CD4-positive, alpha-beta T cell treated with Interleukin-1 beta for 1 hour (primary cell): ENCODE measurements at places on chromosomes 5 and 9.
A peak's percentile ranks its signal among the peaks of the same experiment; 100 is the strongest.

GRCh38 chr5:125375143-125375542, 628.7 kb upstream of the ZNF608 start:
- DNase-seq = no peak

DNA sequence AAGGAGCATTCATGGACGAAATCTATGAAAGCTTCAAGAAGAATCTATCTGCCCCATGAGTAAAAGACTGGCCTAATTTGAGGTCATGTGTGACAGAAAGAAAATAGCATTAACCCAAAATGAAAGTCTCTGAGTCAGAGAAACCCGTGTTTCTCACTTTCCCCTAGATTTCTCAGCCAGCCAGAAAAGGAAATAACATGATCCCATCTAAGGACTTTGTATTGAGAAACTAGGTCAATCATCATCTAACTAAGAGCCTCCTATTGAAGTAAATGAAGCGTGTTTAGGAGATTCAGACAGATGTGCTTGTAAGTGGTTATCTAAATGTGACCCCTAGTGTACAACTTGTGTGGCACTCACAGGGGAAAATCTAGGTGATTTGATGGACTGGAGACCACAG, 77.3 kb upstream of the ZNF366 start:
- no peak for DNase-seq

GRCh38 chr5:145163876-145164275, 671.3 kb downstream of the PRELID2 start:
- no peak for DNase-seq

DNA sequence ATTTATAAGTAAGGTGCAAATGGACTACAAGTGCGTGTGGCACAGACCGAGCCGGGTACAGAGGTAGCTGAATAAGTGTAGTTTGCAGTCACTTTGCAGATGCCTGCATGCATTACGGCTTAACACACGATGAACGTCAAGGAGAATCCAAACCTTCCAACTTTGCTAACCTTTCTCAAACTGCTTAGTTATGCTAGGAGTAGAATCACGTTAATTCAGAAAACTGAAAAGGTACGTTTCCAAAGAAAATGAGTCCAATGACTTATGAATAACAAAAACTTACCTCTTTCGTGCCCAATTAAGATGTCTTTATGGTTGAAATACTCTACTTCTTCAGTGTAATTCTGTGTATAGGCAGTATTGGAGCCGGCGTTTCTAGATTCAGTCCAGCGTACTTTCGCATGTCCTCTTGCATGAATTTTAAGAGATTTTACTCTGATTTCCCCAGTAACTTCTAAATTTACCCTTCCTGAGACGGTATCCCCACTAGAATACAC, 539 bp downstream of the ARRDC3 start:
- peak; percentile 53 for DNase-seq

- DNase-seq = no peak
These were observed 162.4 kb upstream of the TUT7 start for GRCh38 chr9:86516564-86516963.

DNA sequence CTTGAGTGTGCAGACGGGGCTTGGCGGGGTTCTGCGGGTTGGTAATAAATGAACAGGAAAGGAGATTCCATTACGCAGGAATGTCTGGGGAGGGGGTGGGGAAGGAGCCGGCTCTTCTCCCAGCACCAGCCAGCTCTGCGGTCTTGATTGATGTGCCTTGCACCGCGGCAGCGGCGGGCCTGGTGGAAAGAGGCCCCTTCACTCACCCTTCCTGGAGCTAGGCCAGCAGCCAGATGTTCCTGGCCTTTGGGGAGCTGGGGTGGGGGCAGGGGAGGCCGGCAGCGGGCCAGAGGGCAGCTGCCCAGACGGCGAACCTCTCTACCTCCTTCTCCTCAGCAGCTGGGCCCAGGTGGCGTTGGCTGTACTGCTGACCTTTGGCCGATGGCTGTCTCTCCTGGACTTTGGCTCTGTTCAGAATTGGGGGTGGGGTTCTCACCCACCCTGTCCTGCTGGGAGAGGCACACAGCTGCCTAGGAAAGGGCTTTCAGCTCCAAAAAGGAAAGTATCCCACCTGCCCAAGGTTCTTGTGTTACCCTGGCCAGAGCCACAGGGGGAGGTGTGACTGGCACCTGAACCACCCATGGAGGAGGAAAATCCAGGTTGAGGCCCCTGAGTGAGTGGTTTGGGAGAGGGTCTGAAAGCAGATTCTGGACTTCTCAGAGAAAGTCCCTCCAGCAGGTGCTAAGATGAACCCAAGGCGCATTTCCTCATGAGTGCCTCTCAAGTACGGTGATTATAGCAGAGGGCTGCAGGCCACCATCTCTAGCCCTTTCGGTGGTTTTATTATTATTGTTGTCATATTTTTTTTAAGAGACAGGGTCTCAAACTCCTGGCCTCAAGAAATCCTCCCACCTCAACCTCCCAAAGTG, 58.0 kb upstream of the SYNPO start:
- DNase-seq = no peak

GRCh38 chr9:128104171-128104618, 23.3 kb downstream of the PTGES2 start:
- DNase-seq = no peak

- DNase-seq = no peak
These were observed 134.7 kb upstream of the SV2C start for GRCh38 chr5:75948438-75948837.

DNA sequence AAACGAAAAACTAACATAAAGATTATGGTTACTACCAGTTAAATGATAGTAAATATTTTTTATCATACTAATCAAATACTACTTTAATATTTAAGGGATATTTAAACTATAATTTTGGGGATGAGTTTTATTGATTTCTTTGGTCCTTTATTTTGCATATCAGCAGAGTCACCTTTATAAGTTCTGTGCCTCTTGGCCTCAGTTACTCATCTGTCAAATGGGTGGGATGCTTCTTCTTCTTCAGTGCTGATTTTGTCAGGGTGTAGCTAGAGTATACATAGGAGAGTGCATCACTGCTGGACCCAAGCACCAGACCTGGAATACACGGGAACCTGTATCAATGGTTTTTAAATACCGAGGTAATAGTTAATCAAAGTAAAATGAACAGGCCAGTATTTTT, 5.6 kb downstream of the ENTREP1 start:
- DNase-seq = no peak

DNA sequence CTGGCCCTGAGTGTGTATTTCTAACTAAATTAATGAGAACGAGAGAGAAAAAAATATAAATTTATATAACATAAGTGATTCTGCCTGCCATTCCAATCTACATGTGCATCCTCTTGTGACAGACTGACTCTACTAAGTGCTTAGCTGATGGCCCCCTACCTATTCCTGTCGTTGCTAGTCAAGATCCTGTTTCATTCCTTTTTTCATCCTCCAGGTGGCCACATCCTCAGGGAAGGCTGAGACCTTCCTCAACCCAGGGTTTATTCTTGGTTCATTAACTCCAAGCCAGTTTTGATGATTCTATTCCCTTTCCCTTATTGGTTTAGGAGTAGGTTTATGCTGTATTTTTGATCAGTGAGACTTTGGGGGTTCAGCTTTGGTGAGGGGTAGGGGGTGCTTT, 201.3 kb downstream of the C9orf152 start:
- no peak for DNase-seq

DNA sequence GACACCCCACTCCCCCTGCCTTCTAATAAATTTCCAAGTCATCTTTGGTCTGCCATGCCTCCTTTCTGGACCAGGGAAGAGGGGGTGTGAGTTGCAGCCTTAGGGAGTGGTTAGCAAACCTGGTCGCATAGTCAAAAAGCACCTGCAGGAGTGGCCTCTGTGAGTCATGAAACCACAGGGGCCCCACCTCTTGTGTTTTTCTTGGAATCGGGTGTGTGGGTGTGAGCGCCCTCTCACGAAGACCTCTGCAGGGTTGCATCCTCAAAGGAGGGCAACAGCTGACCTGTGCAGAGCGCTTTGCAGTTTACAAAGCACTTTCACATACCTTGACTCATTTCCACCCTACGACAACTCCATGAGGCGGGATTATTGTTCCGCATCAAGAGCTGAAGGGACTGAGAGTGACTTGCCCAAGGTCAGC, 36.8 kb upstream of the TEX48 start:
- DNase-seq = peak; percentile 69

- DNase-seq = no peak
These were observed 126.8 kb downstream of the TMEM174 start for GRCh38 chr5:73299665-73300336.

- no peak for DNase-seq
These were observed 324 bp downstream of the LPCAT1 start for GRCh38 chr5:1523480-1523792.

- DNase-seq = no peak
These were observed 186.7 kb downstream of the TMEM38B start for GRCh38 chr9:105881021-105881420.

GRCh38 chr5:145689235-145689634, 145.9 kb downstream of the PRELID2 start:
- DNase-seq = no peak
